Right ventricle myocardium superior (tissue), 1 donor: ENCODE measurements at places on chromosomes 3 and 15. TPM values are rescaled to one million over a fixed set of nuclear protein-coding genes. Genes with fewer than 3 reads are reported as not detected.

EFHB gene
- not detected for total RNA-seq

RLBP1 gene
- total RNA-seq: not detected

ZIC1 gene
- not detected for total RNA-seq

SAMD7 gene
- total RNA-seq: not detected

MNS1 gene
- 0.94 TPM for total RNA-seq

EIF1B gene
- total RNA-seq: 339 TPM

NR1I2 gene
- total RNA-seq: 0.11 TPM

ROPN1 gene
- not detected for total RNA-seq

ULK4 gene
- 3.7 TPM for total RNA-seq

LIPH gene
- 0.43 TPM for total RNA-seq

FBXL2 gene
- total RNA-seq: 1.3 TPM

TOPBP1 gene
- 10.0 TPM for total RNA-seq

UNC13C gene
- 0.03 TPM for total RNA-seq

DHX30 gene
- 45.3 TPM for total RNA-seq

ZNF385D gene
- total RNA-seq: 2.2 TPM

GP9 gene
- not detected for total RNA-seq

SLITRK3 gene
- total RNA-seq: not detected

KCNAB1 gene
- total RNA-seq: 3.0 TPM

BNC1 gene
- 0.16 TPM for total RNA-seq

DNAJA4 gene
- 79.9 TPM for total RNA-seq

RAD54L2 gene
- 8.4 TPM for total RNA-seq

RHCG gene
- total RNA-seq: not detected

CILP gene
- total RNA-seq: 3.5 TPM

ACSBG1 gene
- 0.38 TPM for total RNA-seq

POPDC2 gene
- total RNA-seq: 538 TPM

XCR1 gene
- not detected for total RNA-seq

GOLGA6L7 gene
- not detected for total RNA-seq

CYP1A2 gene
- total RNA-seq: not detected

RPP25 gene
- total RNA-seq: 3.4 TPM

FGF7 gene
- 35.0 TPM for total RNA-seq

HDC gene
- 0.65 TPM for total RNA-seq

SSUH2 gene
- 1.00 TPM for total RNA-seq

BFSP2 gene
- not detected for total RNA-seq

GNAT1 gene
- not detected for total RNA-seq

WDR93 gene
- total RNA-seq: 0.11 TPM

CFAP161 gene
- 0.30 TPM for total RNA-seq

ITGA11 gene
- total RNA-seq: 32.2 TPM

PARP6 gene
- 37.2 TPM for total RNA-seq

ABHD5 gene
- total RNA-seq: 24.9 TPM
